ENCODE measurements at places on chromosomes 7 and 10. TPM values are rescaled to one million over a fixed set of nuclear protein-coding genes. Genes with fewer than 3 reads are reported as not detected.

Gene OPN4
- total RNA-seq, result not detected

Gene PROSER2
- 5.6 TPM for total RNA-seq

DNA sequence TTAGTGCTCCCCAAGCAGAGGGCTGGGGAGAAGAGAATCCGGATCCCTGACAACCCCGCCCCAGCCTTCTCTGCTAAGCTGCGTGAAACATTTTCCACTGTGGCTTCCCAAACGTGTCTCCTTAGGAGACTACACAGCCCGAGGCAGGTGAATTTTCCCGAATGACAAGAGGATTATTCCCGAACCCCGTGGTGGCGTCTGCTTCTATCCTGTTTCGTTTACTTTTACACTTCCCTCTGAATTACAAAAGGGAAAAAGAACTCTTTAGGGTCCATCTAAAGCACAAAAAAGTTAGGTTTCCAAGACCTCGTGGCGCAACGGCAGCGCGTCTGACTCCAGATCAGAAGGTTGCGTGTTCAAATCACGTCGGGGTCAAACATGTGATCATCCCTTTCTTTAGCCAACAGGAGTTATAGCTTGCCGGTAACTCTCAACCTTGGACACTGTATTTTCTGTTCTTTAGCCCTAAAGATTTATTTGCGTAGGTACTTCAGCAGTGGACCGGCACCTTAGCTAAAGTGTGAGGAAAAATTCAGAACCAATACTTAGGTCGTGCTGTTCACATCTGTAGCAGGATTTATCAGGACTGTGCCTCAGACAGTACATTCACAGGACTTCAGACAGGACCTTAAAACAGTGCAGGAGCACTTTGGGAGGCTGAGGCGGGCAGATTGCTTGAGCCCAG lies 3.2 kb upstream of the ZNF789 start:
- H3K27ac ChIP-seq, result no peak overlapping the region
- no peaks in the 10 kb centered on the region for H3K36me3 ChIP-seq
- peak overlapping the region; percentile 14 for H3K4me3 ChIP-seq
- no peak for DNase-seq
- peaks cover 34% of the 10 kb centered on the region for H3K4me1 ChIP-seq
- H3K27me3 ChIP-seq, result no peaks in the 10 kb centered on the region

DNA sequence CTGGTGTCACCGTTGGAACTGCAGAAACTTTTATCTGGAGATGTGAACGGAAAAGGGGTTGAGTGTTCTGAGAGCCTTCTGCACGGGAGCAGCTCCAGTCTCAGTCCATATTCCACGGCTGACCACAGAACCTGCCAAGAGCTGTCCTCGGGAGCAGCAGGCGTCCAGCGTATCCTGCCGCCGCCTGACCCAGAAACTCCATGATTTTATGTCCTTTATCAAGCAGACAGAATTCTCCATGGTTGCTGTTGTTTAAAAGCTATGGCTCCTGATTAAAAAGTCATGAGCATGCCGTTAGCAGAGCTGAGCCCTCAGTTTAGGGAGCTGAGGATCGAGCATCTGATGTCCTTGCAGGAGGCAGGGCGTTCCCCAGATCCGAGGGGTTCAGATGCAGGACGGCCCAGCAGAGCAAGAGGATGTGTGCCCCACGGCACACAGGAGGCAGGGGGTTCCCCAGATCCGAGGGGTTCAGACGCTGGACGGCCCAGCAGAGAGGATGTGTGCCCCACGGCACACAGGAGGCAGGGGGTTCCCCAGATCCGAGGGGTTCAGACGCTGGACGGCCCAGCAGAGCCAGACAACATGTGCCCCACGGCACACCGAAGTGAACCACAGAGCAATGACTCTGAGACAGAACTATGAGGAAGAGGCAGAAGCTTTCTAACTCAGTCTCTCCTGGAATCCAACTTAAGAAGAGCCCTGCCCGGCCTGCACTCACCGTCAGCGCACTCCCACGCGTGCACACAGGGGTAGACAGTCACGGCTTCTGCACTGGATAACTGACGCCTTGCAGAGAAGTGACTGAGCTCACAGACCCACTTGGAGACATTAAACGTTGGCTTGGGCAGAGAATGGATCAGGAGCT lies 96.4 kb downstream of the WDR37 start:
- no peak overlapping the region for H3K27ac ChIP-seq
- no peak overlapping the region for H3K4me3 ChIP-seq
- H3K36me3 ChIP-seq, result no peaks in the 10 kb centered on the region
- no peaks in the 10 kb centered on the region for H3K4me1 ChIP-seq

DNA sequence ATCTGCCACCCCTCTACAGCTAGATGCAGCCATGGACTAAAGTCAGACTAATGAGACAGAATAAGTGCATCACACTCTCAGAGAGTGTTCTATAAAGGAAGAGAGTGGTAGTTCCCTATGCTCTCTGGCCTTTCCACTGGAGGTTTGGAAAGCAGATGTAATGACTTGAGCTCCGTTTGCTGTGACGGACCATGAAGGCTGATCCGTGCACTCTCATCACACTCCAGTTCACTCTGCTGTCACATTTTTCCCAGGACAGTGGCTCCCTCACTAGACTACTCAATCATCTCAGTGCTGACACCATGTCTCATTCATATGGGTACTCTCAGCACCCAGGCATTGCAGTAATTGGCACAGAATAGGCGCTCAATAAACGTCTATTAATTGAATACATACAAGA lies 20.4 kb downstream of the TRDMT1 start:
- no peak for DNase-seq
- no peaks in the 10 kb centered on the region for H3K27me3 ChIP-seq
- H3K27ac ChIP-seq, result no peak overlapping the region
- H3K4me3 ChIP-seq, result no peak overlapping the region
- H3K36me3 ChIP-seq, result no peaks in the 10 kb centered on the region
- H3K4me1 ChIP-seq, result no peaks in the 10 kb centered on the region

GRCh38 chr10:79313911-79314439 lies 33.3 kb upstream of the PPIF start:
- no peak for DNase-seq
- peaks cover 42% of the 10 kb centered on the region for H3K4me1 ChIP-seq

GRCh38 chr7:7702826-7703225 lies 15.6 kb downstream of the RPA3 start:
- H3K27me3 ChIP-seq, result no peaks in the 10 kb centered on the region
- DNase-seq, result no peak
- H3K4me1 ChIP-seq, result peaks cover 28% of the 10 kb centered on the region
- no peak overlapping the region for H3K4me3 ChIP-seq

GRCh38 chr10:78288663-78289062 lies 255.0 kb downstream of the RPS24 start:
- H3K4me3 ChIP-seq, result no peak overlapping the region
- no peaks in the 10 kb centered on the region for H3K27me3 ChIP-seq
- H3K27ac ChIP-seq, result no peak overlapping the region
- H3K36me3 ChIP-seq, result no peaks in the 10 kb centered on the region
- DNase-seq, result peak; percentile 21
- no peaks in the 10 kb centered on the region for H3K4me1 ChIP-seq

GRCh38 chr7:26735976-26736600 lies 128.3 kb downstream of the SKAP2 start:
- no peaks in the 10 kb centered on the region for H3K4me1 ChIP-seq
- peaks cover 16% of the 10 kb centered on the region for H3K36me3 ChIP-seq
- no peak overlapping the region for H3K4me3 ChIP-seq
- DNase-seq, result no peak

Data from suprapubic skin (tissue), 4 donors.